ENCODE measurements at places on chromosomes 11 and 22.
A peak's percentile ranks its signal among the peaks of the same experiment; 100 is the strongest.

GRCh38 chr11:46832511-46833214 lies 13.4 kb downstream of the CKAP5 start:
- DNase-seq = no peak

DNA sequence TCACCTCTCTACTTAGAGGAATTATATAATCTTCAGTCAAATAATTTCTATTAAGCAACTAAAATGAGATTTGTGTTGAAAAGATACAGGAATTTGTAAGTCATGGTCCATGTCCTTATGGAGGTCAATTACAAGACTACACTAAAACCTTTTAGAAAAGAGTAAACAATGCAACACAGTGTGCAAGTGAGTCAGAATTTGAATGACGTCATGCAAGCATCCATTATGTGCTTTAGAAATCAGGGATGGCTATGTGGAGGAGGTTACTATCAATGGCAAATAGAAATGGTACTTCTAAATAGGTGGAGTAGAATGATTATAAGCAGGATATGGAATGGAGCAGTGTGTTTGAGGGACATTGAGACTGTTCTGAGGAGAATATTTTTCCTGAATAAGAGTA lies 16.6 kb downstream of the OR10D3 start:
- DNase-seq = no peak

DNA sequence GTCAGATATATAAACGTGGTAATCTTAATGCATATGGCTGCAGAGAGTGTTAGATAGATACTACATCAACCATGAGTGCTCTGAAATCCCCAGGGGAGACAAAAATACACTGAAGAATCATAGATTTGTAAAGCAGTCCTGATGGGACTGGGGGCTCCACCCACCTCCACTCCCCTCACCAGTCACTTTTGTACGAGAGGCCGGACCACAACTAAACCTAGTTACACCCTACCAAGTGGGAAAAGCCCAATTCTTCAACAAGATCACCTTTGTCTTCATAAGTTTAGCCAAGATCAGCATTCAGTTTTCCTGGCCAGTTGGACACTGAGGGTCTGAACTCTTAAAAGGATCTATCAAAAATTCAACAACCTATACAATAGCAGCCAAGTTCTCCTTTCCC lies 1.5 kb downstream of the SF1 start:
- no peak for DNase-seq

GRCh38 chr11:119391275-119391674 lies 9.8 kb upstream of the USP2 start:
- no peak for DNase-seq

DNA sequence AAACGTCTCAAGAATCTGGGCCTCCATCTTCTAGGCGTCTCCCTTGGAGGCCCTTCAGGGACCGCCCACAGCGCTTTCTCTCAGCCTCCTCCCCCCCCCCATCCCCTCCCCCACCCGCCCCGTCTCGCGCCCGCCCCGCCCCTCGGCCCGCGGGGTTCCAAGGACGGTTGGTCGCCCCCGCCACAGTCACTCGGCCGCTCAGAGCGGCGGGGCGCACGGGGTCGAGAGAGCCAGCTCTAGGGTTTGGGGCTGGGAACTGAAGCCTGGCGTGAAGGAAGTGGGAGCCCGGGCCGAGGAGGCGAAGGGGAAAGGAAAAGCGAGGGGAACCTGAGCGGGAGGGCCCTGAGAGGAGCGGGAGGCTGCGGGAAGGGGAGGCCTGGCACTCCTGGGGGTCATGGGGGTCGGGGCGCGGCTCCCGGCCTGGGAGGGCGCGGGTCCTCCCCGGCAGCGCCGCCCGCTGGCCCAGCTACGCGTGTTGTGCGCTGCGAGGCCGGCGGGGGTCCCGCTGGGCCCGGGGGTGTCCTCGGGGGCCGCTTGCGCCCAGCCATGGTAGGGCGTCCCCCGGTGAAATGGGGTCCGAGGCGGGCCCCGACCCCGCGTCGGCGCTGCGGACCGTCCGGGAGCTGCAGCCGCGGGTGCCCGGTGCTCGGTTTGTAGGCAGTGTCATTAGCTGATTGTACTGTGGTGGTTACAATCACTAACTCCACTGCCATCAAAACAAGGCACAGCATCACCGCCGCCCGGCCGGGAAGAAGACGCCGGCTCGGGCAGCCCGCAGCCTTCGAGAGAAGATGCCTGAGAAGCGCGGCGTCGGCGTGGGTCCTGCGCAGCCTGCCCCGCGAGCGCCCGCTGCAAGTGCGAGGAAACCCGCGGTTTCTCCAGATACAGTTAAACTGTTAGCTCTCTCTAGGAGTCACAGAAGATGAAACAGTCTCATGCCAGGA lies at the start of gene BTG4:
TSS of gene BTG4 (minus strand) at position 91 of the 944 bp plus-strand sequence. CDS start 13,610 bp downstream, outside the sequence.
- no peak for DNase-seq

GRCh38 chr11:22460181-22460580 lies 122.0 kb downstream of the SLC17A6 start:
- DNase-seq = no peak

DNA sequence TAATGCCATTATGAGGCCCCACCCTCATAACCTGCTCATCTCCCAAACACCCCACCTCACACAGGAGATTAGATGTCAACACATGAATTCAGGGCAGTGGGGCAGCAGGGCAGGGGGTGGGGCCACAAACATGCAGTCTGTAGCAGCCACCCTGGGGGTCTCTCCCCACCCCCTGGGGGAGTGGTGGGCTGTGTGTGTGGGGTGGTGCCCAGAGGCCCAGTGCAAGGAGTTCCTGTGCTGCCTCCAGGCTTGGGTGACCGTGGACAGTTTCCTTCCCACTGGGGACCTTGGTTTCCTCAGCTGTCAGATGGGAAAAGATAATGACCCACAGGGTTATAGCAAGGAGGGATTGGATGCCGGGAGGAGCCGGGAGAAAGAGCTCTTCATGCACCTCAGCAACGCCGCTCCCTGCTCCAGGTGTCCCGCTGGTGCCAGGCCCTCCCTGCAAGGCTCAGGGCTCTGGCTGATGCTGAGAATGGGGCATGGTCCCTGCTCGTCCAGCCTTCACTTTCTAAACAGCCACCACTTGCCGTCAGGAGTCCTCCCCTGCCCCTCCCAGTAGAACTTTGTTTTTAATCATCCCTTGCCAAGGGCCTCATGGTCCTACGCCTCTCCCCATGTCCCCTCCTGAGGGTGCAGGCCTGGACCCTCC lies 2.0 kb upstream of the MRGPRF start:
- no peak for DNase-seq

- peak; percentile 66 for DNase-seq
These were observed 3.4 kb downstream of the TIMM10 start for GRCh38 chr11:57527056-57527631.

GRCh38 chr11:131186629-131187101 lies 183.8 kb upstream of the NTM start:
- no peak for DNase-seq

DNA sequence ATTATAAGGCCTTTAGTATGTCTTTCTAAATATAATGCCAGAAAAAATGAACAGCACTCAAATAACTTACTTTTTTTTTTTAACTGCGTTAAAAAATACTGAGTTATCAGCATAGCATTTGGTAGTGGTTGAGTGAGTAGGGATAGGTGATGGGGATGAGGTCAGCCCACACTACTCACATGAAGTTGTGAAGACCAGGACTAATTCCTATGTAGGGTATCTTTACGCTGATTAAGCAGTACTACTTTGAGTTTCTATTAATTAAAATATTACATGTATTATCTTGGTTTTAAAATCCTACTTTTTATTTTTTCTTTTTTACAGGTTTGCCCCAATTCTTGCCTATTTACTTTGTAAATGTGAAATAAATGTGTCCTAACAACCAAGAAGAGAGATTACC lies 13.5 kb downstream of the PHF21A start:
- no peak for DNase-seq

GRCh38 chr11:59804061-59804460 lies 6.5 kb downstream of the MRPL16 start:
- DNase-seq = no peak

GRCh38 chr11:106409222-106409621 lies 331.8 kb downstream of the AASDHPPT start:
- DNase-seq = no peak

Data from left ventricle myocardium inferior (tissue), 1 donor.